ENCODE measurements at places on chromosomes 2 and 18. TPM values are rescaled to one million over a fixed set of nuclear protein-coding genes. Genes with fewer than 3 reads are reported as not detected.

The LOXHD1 gene
- not detected for total RNA-seq

The TRIM54 gene
- total RNA-seq = 0.68 TPM

The CRYBA2 gene
- total RNA-seq = not detected

The ELOA2 gene
- total RNA-seq = not detected

The XDH gene
- 1.8 TPM for total RNA-seq

The SP5 gene
- total RNA-seq = not detected

The CIDEA gene
- total RNA-seq = not detected

The SNORC gene
- total RNA-seq = 8.1 TPM

The IGFBP5 gene
- total RNA-seq = 0.14 TPM

The GCG gene
- not detected for total RNA-seq

The CYP27C1 gene
- total RNA-seq = 4.3 TPM

The STPG4 gene
- 0.10 TPM for total RNA-seq

The PLA2R1 gene
- total RNA-seq = 2.4 TPM

The HTRA2 gene
- 40.0 TPM for total RNA-seq

The KATNAL2 gene
- 1.3 TPM for total RNA-seq

The FAP gene
- not detected for total RNA-seq

The C2orf92 gene
- 1.1 TPM for total RNA-seq

The IER3IP1 gene
- total RNA-seq = 18.8 TPM

The ST3GAL5 gene
- 33.7 TPM for total RNA-seq

The TSPYL6 gene
- total RNA-seq = not detected

The SKOR2 gene
- total RNA-seq = not detected

The SERPINB10 gene
- not detected for total RNA-seq

The SERPINB3 gene
- total RNA-seq = not detected

The CRACDL gene
- 0.32 TPM for total RNA-seq

The SLC5A7 gene
- not detected for total RNA-seq

The CHCHD5 gene
- 56.9 TPM for total RNA-seq

The MC5R gene
- not detected for total RNA-seq

The CFAP53 gene
- 0.13 TPM for total RNA-seq

The ABCG8 gene
- not detected for total RNA-seq

The STK36 gene
- total RNA-seq = 13.8 TPM

The APOB gene
- not detected for total RNA-seq

The LYPD6B gene
- total RNA-seq = not detected

The TEX44 gene
- not detected for total RNA-seq

The TANK gene
- total RNA-seq = 23.6 TPM

The BCL11A gene
- 0.37 TPM for total RNA-seq

Measured in A549 treated with RU486 at 1 μM for 4 hours (cell line).